ENCODE measurements at places on chromosomes 12 and 14.
A peak's percentile ranks its signal among the peaks of the same experiment; 100 is the strongest.

DNA sequence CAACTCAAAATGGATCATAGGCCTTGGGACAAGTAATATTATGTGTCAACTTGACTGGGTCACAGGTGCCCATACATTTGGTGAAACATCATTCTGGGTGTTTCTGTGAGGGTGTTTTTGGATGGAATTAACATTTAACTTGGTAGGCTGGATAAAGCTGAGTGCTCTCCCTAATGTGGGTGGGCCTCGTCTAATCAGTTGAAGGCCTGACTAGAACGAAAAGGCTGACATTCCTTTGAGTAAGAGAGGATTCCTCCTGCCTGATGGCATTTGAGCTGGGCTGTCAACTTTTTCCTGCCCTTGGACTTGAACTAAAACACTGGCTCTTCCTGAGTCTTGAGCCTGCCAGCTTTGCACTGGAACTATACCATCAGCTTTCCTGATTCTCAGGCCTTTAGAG lies 93.4 kb upstream of the ESRRB start:
- no peak for DNase-seq

DNA sequence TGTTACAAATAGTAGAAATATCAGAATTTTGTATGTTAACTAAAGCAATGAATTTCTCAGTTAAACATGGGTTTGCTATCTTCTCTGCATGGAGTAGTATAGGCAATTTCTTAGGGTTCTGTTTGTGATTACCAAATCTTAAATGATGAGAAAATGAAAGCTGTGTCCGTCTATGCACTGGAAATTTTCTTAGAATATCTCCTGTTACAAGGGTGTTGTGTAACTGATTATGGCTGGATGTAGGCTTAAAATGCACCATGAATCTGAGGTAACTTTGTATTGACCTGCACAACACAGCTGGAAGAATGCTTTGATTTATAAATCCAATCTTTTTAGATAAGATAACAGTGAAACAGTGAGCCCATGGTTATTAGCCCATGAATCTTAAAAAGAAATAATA lies 17.8 kb downstream of the TRIP11 start:
- DNase-seq: no peak

DNA sequence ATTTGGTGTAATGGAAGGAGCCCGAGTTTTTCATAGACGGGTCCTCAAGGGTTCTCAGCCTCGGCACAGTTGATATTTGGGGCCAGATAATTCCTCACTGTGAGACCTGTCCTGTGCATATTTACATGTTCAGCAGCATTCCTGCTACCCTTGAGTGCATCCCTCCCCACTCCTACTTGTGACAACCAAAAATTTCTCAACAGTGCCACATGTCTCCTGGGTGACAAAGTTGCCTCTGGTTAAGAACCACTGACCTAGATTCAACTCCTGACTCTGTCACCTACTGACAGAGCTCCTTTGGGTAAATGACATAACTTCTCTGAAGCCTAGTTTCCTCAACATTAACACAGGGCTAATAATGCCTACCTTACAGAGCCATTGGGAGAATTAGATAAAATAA lies 60.4 kb downstream of the TTC9 start:
- DNase-seq: no peak

GRCh38 chr12:122851820-122852219 lies 16.6 kb downstream of the HIP1R start:
- DNase-seq: no peak

GRCh38 chr12:126636821-126637220 lies 1571.6 kb downstream of the AACS start:
- DNase-seq: no peak

- no peak for DNase-seq
Measured at GRCh38 chr14:95262511-95262891, 57.2 kb downstream of the CLMN start.

DNA sequence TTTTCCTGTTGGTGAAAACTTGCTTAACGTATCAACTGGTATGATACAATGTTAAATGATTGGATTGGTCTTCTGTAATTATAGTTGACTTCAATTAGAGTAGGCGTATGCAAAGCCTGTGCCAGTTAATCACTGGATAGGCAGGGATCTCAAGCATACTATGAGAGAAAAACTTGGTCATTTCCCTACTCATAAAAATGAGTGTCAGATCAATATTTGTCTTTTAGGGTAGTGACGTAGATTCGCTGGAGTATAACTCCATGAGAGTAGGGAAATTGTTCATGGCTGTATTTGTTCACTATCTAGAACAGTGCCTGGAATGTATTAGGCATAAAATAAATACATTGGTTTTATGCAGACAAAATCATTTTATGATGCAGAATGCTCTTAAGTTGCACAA lies 28.6 kb downstream of the NAA30 start:
- no peak for DNase-seq

- DNase-seq: no peak
Measured at GRCh38 chr14:78154827-78155226, 15.3 kb upstream of the NRXN3 start.

GRCh38 chr14:59782760-59783159 lies 87.8 kb downstream of the RTN1 start:
- DNase-seq: no peak

- DNase-seq: no peak
Measured at GRCh38 chr14:65150898-65151608, 48.7 kb upstream of the MAX start.

DNA sequence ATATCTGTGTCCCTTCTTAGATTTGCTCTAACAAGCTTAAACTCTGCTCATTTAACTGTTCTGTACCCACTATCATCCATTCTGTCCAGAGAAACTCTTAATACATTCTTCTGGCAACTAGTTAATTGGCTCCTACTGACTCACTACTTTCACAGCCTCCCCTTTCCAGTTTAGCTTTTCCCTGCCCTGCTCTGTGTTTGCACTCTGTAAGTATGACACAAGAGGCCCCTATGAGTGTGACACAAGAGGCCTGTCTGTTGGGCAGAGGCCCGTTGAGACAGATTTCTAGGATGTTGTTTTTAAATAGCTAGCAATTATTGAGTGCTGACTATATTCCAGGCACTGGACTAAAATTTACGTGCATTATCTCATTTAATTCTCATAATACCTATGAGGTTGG lies 246.0 kb upstream of the DAAM1 start:
- no peak for DNase-seq

GRCh38 chr12:42588524-42589464 lies 752 bp downstream of the PRICKLE1 start:
- DNase-seq: peak; percentile 43

DNA sequence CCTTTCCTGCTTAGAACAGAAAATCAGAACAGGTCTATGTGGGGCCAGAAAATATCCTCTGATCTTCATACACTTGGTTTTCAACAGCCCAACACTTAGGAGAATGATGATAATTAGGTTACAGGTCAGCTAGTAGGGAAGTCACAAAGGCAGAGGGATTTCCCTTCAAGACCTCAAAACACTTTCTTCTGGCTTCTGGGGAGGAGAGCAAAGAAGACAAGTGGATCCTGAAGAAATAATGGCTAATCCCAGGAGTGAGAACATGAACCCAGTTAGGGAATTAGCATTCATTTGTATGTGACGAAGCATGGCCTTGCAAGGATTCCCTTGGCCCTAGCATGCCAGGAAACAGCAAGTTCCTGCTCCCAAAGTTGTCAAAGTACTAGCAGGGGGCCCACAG lies 223.3 kb downstream of the BCAT1 start:
- DNase-seq: no peak

DNA sequence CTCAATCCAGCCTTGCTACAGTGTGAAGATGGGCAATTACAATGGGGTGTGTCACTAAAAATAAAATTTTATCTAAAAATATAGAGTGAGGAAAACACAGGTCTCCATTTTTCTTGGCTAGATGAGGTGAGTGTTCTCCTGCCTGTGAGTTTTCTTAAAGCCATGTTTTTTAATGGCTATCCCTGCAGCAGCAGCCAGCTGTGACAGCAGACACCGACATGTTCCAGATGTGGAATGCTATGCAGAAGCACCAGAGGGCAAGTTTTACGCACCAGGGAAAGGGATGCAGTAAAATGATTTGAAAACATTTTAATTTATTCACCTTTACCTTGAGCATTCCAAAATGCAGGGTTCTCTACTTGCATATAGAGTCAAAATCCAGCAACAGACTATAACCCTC lies 577.0 kb upstream of the STXBP6 start:
- DNase-seq: no peak

- no peak for DNase-seq
Measured at GRCh38 chr12:69170293-69170692, 69.1 kb upstream of the CPSF6 start.

GRCh38 chr12:110007881-110008280 lies 8.7 kb downstream of the ANKRD13A start:
- DNase-seq: no peak

DNA sequence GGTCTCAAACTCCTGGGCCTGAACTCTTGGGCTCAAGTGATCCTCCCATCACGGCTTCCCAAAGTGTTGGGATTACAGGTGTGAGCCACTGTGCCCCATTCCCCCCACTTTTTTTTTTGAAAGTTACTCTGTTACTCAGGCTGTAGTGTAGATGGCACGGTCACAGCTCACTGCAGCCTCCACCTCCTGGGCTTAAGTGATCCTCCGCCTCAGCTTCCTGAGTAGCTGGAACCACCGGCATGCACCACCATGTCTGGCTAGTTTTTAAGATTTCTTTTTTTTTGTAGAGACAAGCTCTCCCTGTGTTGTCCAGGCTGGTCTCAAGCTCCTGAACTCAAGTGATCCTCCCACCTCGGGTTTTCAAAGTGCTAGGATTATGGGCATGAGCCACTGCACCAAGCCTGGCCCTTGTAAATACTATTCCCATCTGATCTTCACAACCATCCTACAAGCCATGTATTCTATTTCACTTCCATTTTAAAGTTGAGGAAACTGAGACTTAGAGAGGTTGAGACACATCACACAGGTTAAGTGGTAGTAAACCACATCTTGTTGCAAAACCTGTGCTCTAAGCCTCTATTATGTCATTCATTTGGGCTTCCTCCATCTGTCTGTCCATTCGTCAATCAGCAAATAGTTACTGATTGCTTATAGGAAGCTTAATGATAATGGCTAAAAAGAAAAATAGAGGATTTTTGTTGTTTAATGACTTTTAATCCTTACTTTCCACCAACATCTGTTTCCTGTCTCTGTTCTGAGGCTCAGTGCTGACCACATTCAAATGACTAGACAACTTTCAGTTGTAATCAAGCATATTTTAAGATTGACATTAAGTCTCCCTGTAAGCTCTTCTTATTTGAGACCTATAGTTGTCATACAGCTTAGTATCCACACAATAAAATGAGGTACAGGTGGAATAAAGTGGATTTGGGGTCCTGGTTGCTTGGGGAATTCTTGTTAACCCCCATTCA lies 9.2 kb downstream of the ASCL4 start:
- DNase-seq: no peak

- DNase-seq: no peak
Measured at GRCh38 chr14:81971911-81972310, 438.3 kb upstream of the SEL1L start.

GRCh38 chr14:96246539-96246847 lies 9.5 kb upstream of the BDKRB1 start:
- DNase-seq: no peak

DNA sequence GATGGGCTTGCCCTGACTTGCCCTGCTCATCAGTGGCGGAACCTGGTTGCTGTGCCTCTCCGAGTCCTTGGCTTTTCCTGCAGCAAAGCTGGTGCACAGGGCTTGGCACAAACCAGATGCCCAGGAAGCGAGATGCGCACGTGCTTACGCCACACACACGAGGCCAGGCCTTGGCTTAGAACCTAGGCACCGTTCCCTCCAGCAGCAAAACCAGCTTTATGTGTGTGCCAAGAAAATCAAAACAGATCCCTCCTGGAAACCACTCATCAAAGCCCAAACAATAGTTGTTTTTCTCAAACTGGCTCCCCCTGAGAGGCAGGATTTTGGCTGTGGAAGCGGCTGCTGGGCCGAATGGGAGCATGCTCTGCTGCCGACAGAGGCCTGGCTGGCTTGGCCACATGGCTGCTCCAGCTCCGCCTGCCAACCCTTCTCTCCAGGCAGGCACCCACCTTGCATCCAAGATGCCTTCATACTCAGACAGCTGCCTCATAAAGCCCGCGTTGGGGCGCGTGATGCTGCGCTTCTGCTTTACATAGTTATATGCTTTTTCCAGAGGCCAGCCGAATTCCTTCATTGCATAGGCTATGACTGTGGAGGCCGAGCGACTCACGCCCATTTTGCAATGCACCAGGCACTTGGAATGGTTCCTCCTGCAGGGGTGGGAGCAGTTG lies 58.7 kb downstream of the SSH1 start:
- DNase-seq: no peak

- no peak for DNase-seq
Measured at GRCh38 chr14:34453226-34453625, 8.8 kb downstream of the SPTSSA start.

- no peak for DNase-seq
Measured at GRCh38 chr12:117240081-117240755, 49.9 kb upstream of the FBXO21 start.

DNA sequence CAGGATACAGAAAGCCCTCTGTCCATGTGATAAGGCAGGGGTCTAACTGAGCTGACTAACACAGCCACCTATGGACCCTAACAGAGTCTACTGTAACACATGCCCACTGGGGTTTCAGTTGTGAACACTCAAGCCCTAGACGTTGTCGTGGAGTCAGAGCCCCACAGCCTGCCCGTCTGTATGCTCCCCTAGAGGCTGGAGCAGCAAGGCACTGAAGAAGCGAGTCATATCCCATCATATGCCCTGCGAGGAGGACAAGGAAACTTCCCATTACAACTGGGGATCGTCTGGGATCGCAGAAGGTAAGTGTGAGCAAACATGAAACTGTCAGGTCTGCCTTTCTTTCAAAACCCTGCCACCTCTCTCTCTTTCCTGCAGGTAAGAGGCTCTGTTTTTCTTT lies 138.1 kb downstream of the GPR65 start:
- DNase-seq: no peak

DNA sequence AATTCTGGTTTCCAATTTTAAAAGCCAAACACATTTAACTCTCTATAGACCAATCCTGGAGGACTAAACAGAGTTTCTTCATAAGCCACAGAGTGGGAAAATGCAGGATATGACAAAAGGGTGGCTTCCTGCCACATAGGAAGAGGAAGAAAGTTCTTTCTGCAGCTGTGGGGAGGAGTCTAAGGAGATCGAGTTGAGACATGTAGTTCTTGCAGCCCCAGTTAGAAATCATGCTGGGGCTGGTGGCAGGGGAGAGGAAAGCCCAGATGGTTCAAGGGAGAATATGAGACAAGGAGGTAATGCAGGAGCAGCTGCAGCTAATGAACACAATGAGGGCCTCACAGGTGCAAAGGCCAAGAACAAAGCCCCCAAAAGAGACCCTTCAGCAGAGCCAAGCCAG lies 85.0 kb upstream of the ARID2 start:
- DNase-seq: no peak
